ENCODE measurements at places on chromosomes 2 and 18. TPM values are rescaled to one million over a fixed set of nuclear protein-coding genes. Genes with fewer than 3 reads are reported as not detected.

- H3K27me3 ChIP-seq = no peaks in the 10 kb centered on the region
- no peak for DNase-seq
- no peak overlapping the region for H3K4me3 ChIP-seq
These were observed 226.2 kb downstream of the CCDC74A start for GRCh38 chr2:131753640-131754561.

DNA sequence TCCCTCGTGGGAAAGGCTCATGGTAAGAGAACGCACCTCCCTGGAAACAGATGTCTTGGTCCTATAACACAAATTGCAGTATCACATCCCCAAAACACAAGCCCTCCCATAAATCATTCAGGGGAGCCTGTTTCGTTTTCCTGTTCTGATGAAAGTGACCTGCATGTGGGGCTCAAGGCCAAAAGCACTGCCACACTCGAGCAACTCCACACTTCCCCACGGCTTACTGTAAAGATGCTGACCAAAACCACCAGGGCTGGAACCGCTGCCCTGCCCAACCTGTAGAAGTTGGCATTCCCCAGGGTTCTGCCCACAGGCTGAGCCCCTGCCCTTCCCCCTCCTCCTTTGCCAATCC lies 139.7 kb downstream of the BCL11A start:
- H3K36me3 ChIP-seq = no peaks in the 10 kb centered on the region
- no peak for DNase-seq
- no peaks in the 10 kb centered on the region for H3K4me1 ChIP-seq
- no peak overlapping the region for H3K27ac ChIP-seq
- no peaks in the 10 kb centered on the region for H3K27me3 ChIP-seq

DNA sequence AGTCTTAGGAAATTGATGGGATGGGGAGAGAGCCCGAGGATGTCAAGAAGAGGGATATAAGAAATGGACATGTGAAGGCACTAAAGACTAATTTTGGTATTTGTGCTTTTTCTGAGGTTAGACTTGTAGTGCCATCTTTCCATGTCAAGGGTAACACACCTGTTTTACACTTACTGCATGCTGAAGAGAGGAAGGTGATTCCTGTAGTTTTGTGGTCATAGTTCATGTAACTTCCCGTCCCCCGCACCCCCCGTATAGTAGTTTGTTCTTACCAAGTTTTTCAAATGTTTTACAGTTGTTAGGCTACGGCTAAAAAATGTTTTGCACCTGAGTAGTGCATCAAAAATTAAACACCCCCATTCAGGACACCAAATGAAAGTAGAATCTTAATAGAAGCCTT lies 73.8 kb downstream of the CLIP4 start:
- H3K4me3 ChIP-seq = no peak overlapping the region
- DNase-seq = no peak
- H3K27me3 ChIP-seq = no peaks in the 10 kb centered on the region
- H3K4me1 ChIP-seq = no peaks in the 10 kb centered on the region
- no peaks in the 10 kb centered on the region for H3K36me3 ChIP-seq

DNA sequence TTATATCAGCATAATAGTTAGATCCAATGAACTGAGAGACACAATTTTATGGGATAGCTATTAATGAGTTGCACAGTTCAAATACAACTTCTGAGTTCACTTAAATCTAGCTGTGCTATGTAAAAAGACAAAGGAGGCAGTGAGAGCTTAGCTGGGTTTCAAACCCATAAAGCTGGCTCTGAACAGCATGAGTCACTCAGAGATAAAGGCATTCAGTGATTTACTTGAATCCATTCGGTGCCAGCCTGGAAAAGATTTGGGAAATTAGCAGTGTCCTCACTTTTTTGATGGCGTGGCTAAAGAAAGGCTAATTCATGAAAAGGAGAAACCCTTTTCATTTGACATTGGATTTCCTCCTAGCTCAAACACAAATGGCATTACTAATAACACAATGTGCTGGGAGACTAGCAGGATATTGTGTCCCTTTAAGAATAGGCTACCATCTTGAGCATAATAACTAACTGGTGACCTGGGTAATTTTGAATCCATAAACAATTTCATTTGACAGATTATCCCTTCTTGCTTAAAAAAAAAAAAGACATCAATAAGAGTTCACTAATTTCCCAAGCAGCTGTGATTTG lies 98.4 kb upstream of the NEUROD1 start:
- no peak overlapping the region for H3K27ac ChIP-seq
- no peaks in the 10 kb centered on the region for H3K36me3 ChIP-seq
- no peak overlapping the region for H3K4me3 ChIP-seq
- H3K4me1 ChIP-seq = peaks cover 31% of the 10 kb centered on the region
- no peak for DNase-seq

GRCh38 chr2:9815844-9816279 lies 27.4 kb upstream of the TAF1B start:
- no peak overlapping the region for H3K27ac ChIP-seq
- H3K4me3 ChIP-seq = no peak overlapping the region
- no peaks in the 10 kb centered on the region for H3K27me3 ChIP-seq
- peaks cover 6% of the 10 kb centered on the region for H3K4me1 ChIP-seq

DNA sequence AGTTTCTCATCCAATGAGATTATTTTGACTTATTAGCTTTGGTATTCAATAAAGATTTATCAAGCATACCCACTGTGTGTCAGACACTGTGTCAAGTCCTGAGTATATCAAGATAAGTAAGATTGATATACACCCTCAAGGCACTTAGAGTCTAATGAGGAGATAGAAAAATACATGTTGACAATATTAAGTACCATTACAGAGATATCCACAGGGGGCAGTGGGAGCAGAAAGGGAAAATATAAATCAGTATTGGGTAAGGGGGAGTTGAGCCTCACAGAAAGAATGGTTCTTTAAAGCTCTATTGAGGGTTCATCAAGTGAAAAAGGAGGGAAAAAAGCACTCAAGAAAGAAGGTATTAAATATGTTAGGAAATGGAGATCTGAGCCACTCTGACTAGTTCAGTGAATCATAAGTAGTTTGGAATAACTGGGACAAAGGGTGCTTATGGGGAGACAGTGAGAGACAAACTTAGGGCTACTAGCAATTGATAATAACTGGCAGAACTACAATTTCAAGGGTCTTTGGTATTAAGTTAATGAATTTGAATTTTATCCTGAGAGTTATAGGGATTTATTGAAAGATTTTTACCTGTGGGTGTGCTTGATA lies 45.5 kb upstream of the SLC8A1 start:
- no peaks in the 10 kb centered on the region for H3K36me3 ChIP-seq
- DNase-seq = no peak
- H3K4me3 ChIP-seq = no peak overlapping the region

RTP5 gene
- total RNA-seq = not detected
